ENCODE measurements at places on chromosomes 7 and 10. TPM values are rescaled to one million over a fixed set of nuclear protein-coding genes. Genes with fewer than 3 reads are reported as not detected.

- no peak overlapping the region for H3K4me3 ChIP-seq
- DNase-seq = no peak
- no peaks in the 10 kb centered on the region for H3K4me1 ChIP-seq
- H3K27ac ChIP-seq = no peak overlapping the region
Measured at GRCh38 chr7:28330384-28331070, 81.8 kb upstream of the CREB5 start.

GRCh38 chr10:93110472-93111146 lies 36.9 kb downstream of the CYP26A1 start:
- H3K27me3 ChIP-seq = no peaks in the 10 kb centered on the region
- no peak for DNase-seq
- H3K4me3 ChIP-seq = no peak overlapping the region
- no peaks in the 10 kb centered on the region for H3K36me3 ChIP-seq
- no peak overlapping the region for H3K27ac ChIP-seq
- 0 out of 2 replicates have a peak, but pooled peaks cover 3% of the 10 kb centered on the region for H3K4me1 ChIP-seq

RARRES2 gene
- total RNA-seq = not detected

- no peak overlapping the region for H3K4me3 ChIP-seq
- no peaks in the 10 kb centered on the region for H3K4me1 ChIP-seq
- peak; percentile 62 for DNase-seq
- H3K27me3 ChIP-seq = peaks cover 21% of the 10 kb centered on the region
- H3K36me3 ChIP-seq = no peaks in the 10 kb centered on the region
Measured at GRCh38 chr10:101272229-101272868, 43.1 kb upstream of the LBX1 start.

DNA sequence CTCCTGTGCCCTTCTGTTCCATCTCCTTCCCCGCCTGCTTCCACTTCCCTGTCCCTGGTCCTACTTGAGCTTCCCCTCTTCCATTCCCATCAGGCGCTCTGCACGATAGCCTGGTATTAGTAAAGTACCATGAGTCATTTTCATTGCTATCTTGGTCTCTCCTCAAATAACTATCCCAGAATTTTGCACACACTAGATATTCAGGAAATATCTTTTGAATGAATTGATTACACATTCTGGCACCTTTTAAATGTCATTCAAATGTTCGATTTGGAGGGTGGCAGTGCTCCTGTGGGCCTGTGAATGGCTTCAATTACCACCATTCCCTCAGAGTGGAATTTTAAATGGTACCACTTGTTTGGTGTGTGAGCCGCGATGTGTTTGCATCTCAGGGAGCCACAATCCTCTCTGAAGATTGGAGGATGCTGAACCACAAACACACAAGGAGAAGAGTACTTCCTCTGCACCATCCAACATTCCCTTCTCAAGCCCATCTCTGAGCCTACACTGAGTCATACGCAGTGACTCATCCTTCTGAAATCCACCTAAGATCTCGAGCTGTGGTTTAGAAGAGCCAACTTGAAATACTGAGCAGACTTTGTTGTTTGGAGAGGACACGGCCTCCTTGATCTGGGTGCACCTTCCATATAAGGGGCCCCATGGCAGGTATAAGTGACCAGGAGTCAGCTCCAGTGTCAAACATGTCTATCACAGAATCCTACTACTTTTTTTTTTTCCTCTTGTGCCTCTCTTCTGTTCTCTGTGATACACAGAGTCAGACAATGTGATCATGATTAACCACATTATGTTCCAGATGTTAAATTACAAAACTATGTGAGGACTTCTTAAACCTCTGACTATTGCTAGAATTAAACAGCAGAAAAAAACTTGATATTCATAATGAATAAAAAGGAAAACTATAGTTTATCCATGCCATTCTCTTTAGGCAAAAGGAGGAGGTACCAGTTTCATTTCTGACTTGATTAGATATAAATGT lies 81.9 kb downstream of the BMPER start:
- no peaks in the 10 kb centered on the region for H3K36me3 ChIP-seq
- H3K4me1 ChIP-seq = peaks cover 31% of the 10 kb centered on the region
- DNase-seq = peak; percentile 86
- H3K27me3 ChIP-seq = no peaks in the 10 kb centered on the region
- no peak overlapping the region for H3K4me3 ChIP-seq

DNA sequence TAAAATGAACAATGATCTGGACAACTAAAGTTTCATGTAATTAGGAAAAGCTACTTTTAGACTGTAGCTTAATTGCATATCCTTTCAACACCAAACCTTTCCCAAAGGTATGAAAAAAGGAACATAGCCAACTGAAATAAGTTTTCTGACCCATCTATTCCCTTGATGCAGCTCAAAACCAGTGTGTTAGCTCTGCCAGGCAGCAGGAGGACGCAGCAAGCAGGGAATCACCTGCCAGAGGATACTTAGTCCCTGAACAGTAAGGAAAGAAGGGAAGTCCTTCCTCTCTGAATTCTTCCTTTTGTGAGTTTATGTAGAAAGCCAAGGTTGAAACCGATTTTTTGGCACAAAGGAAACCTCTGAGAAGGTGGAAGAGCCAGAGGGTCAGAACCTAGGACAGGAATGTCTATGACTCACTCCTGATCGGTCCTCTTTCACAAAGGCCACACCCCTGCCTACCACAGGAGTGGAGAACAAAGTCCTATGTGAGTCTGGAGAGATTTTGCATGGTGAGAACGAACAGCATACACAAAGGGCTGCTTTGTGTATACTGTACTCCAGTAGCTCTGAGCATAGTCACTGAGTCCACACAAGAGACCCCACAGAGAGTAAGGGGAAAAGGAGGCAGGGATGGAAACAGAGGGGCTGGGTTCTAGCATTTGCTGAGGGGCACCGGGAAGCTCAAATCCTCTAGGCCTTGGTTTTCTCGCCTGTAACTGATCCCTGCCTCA lies 68.8 kb upstream of the GSDME start:
- no peaks in the 10 kb centered on the region for H3K27me3 ChIP-seq
- peak overlapping the region; percentile 86 for H3K27ac ChIP-seq

DNA sequence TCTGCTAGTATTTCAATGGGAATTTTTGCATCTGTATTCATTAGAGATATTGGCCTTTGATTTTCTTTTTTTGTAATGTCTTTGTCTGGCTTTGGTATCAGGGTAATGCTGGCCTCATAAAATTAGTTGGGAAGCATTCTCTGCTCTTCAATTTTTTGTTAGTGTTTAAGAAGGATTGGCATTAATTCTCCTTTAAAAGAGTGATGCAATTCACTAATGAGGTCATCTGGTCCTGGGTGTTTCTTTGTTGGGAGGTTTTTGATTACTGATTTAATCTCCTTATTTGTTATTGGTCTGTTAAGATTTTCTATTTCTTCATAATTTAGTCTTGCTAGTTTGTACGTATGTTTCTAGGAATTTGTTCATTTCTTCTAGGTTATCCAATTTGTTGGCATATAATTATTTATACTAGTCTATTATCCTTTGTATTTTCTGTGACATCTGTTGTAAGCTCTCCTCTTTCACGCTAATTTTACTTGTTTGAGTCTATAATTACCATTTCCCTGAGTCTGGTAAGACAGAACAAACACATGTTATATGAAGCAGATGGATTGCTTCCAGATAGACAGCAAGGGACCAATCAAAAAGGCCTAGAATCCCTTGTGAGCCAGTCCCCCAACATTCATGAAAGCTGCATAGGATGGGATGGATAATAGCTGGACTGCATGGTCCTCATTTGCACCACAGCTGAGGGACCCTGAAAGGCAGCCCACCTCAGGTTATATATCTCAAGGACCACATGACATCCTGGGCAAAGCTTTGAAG lies 54.4 kb downstream of the MTPAP start:
- H3K4me3 ChIP-seq = no peak overlapping the region
- no peaks in the 10 kb centered on the region for H3K4me1 ChIP-seq
- no peaks in the 10 kb centered on the region for H3K36me3 ChIP-seq
- DNase-seq = no peak
- no peak overlapping the region for H3K27ac ChIP-seq

DNA sequence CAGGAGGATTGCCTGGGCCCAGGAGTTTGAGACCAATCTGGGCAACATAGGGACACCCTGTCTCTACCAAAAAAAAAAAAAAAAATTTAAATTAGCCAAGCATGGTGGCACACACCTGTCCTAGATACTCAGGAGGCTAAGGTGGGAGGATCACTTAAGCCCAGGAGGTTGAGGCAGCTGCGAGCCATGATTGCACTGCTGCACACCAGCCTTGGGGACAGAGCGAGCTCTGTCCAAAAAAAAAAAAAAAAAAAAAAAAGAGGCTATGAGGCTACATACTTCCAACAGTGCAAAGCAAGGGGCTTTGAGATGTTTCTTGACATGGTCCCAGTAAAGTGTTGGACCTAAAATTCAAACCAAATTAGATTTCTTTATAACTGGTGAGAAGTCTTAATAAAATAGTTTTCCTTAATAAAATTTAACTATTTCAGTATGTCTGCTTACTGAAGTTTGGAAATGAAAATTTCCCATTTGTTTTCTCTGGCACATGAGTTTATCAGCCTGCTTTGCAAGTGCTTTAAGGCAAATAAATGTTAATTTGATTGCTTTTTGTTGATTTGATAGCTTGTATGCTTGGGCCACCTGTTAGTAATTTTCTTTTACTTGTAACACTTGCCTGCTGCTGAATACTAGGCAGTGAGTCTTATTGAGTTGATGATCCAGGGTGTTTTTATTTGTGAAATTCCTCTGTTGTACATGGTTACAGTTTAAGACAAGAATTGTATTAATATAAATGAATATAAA lies 16.1 kb downstream of the CALU start:
- no peak for DNase-seq
- H3K27ac ChIP-seq = no peak overlapping the region
- no peaks in the 10 kb centered on the region for H3K27me3 ChIP-seq
- H3K4me3 ChIP-seq = no peak overlapping the region

OR2A5 gene
- total RNA-seq = not detected

DNA sequence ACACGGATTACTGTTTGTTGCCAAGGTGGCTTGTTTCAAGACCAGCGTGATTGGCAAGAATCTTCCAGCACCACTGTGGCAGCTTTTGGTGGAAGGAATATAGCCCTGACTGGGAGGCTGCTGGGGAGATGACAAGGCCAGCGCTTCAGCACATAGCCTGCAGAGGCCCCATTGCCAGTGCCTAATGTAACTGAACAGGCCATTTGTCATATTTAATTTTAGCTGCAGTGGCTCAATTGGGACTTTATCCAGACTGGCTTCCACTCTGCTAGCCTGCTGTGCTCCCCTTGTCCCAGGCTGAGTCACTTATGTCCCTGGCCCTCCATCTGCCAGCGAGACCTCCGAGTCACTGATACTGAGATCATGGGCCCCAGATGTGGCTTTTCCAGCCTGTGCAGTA lies 483.1 kb downstream of the GALNT17 start:
- no peak overlapping the region for H3K4me3 ChIP-seq
- no peak for DNase-seq
- H3K36me3 ChIP-seq = no peaks in the 10 kb centered on the region
- H3K27ac ChIP-seq = no peak overlapping the region
- H3K4me1 ChIP-seq = no peaks in the 10 kb centered on the region

DNA sequence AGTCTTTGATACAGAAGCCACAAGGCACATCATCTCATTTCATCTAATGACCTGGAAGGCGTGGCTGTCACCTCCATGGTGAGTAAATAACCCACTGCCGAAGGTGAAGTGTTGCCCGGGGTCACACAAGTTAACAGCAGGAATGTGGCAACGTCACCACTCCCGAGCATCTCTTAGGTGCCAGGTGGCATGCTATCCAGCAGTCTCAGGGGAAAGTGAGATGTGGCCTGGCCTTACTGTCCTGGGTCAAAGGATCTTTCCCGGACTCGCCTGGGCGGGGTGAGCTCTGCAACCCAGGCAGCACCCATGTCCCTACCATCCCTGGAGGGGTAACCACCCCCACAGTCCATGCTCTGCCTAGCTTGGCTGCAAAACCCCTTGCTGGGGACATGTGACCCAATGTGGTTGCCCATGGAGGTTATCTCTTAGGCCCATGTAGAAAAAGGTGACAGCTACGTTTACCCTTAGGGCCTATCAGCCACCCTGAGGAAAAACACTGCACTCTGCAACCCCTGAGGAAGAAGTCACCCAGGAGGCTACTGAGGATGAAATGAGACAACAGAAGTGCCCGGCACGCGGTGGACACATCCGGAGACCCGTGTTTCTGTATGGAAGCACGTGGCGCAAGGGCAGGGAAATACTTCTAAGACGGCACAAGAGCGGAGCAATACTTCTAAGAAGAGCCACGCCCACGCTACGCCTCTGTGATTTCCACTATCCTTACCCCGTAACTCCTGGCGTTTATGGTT lies 52.0 kb downstream of the BAIAP2L1 start:
- peaks cover 9% of the 10 kb centered on the region for H3K4me1 ChIP-seq
- H3K4me3 ChIP-seq = no peak overlapping the region
- DNase-seq = no peak
- H3K36me3 ChIP-seq = no peaks in the 10 kb centered on the region
- no peaks in the 10 kb centered on the region for H3K27me3 ChIP-seq
- no peak overlapping the region for H3K27ac ChIP-seq

DNA sequence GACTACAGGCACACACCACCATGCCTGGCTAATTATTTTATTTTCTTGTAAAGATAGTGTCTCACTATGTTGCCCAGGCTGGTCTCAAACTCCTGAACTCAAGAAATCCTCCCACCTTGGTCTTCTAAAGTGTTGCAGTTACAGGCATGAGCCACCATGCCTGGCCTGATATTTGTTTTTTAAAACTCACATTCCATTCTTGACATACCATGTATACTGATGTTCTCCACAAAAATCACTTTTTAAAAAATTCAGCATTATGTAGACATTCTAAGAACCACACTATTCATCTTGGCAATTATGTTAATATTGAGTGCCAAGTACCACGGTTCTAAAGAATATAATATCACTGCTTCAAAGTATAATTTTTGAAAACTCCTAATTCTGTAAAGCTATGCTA lies 43.5 kb downstream of the IDE start:
- peaks cover 55% of the 10 kb centered on the region for H3K36me3 ChIP-seq
- no peaks in the 10 kb centered on the region for H3K4me1 ChIP-seq
- H3K27me3 ChIP-seq = no peaks in the 10 kb centered on the region
- DNase-seq = no peak

Data from SJSA1 (cell line).